ENCODE measurements at places on chromosomes 7 and 10. TPM values are rescaled to one million over a fixed set of nuclear protein-coding genes. Genes with fewer than 3 reads are reported as not detected.

- DNase-seq: no peak
These were observed 134.8 kb downstream of the CUL2 start for GRCh38 chr10:34955391-34955790.

- no peak for DNase-seq
These were observed 757 bp downstream of the ANKIB1 start for GRCh38 chr7:92246360-92247101.

DNA sequence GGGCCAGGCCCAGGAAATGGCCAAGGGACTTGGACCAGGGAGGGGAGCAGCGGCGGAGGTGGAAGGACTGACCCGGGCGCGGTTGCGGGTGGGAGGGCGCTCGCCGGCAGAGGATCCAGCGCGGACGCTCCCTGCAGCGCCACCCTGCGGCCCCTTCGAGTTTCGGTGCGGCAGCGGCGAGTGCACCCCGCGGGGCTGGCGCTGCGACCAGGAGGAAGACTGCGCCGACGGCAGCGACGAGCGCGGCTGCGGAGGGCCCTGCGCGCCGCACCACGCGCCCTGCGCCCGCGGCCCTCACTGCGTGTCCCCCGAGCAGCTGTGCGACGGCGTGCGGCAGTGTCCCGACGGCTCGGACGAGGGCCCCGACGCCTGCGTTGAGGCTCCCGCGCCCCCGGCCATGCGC lies 16.8 kb upstream of the ZNF467 start:
- DNase-seq: peak; percentile 73

GRCh38 chr10:132535065-132535651 lies 2.4 kb upstream of the INPP5A start:
- peak; percentile 41 for DNase-seq

DNA sequence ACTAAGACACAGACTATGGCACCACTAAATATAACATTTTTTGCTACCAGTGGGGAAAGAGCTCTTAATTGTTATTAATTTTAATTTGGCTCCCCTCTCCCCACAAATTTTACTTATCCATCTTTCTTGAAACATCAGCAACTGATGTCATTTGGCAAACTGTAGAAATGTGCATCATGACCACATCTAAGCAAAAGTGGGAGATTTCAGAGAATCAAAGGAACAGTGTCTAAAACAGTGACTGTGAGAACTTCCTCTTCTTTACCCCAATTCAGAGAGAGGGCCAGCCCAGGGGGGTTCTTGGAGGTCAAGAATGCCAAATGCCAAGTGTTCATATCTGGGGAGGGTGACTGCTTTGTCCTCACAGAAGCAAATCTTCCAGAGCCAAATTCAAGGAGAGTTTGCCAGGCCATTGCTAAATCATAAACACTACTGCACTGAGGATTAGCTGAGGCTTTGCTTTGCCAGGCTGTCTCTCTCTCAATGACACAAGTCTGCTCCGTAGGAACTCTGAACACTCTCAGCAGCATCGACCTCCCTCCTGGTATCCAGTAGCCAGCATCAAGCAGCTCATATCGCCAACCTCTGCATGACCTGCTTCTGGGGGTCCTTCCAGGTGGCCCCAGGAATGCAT lies 65.6 kb downstream of the ITIH5 start:
- no peak for DNase-seq

DNA sequence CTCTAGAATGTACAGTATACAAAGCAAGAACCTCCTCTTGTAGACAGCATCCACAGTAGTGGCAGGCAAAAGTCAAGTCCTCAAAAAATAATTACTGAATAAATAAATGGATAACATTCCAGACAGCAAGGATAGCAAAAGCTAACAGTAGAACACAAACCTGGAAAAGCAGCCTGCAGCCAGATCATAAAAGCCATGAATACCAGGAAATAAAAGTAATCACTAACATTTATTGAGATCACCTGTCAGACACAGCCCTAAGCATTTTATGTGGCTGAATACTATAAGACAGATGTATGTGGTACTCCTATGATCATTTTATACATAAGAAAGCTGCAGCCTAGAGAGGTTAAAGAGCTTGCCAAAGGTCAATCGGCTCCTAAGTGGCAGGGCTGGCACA lies 34.0 kb downstream of the CUL2 start:
- no peak for DNase-seq

The AP5Z1 gene
- 12.7 TPM for total RNA-seq

The SAMD9L gene
- total RNA-seq: 3.7 TPM

The NPY gene
- total RNA-seq: not detected

The FGL2 gene
- 11.5 TPM for total RNA-seq
